ENCODE measurements at places on chromosomes 12 and 14.

GRCh38 chr12:59408431-59408830, 187.4 kb upstream of the SLC16A7 start:
- DNase-seq = no peak

- no peak for DNase-seq
Observed at GRCh38 chr12:1234073-1234472, 243.1 kb downstream of the ERC1 start.

- DNase-seq = no peak
Observed at GRCh38 chr12:56872366-56872765, 61.8 kb downstream of the SDR9C7 start.

GRCh38 chr12:26520869-26521268, 312.1 kb downstream of the ITPR2 start:
- DNase-seq = no peak

GRCh38 chr14:34632411-34632978, 2.5 kb upstream of the SNX6 start:
- DNase-seq = no peak

- DNase-seq = no peak
Observed at GRCh38 chr14:70149596-70150165, 39.1 kb downstream of the SLC8A3 start.

- peak; percentile 31 for DNase-seq
Observed at GRCh38 chr14:104981699-104982541, 3.7 kb upstream of the CLBA1 start.

- no peak for DNase-seq
Observed at GRCh38 chr12:5173511-5174011, 129.9 kb downstream of the KCNA5 start.

- DNase-seq = no peak
Observed at GRCh38 chr12:13011098-13011497, 11.0 kb upstream of the HEBP1 start.

DNA sequence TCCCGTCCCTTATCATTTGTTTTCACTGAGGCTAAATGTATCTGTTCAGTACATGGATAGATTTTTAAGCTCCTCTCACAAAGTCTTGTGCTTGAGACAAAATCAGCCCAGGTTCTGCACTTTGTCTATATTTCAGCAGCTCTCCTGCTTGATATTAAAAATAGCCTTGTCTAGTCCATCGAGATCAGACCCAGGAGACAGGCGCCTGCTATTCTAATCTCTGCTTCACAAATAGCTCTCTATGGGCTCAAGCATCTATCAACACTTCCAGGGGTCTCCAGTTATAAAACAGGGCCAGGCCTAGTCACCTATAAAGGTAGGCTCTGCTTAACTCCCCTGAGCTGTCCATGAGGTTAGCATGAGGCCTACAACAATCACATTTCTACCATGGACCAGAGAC, 62.5 kb downstream of the ZFP36L1 start:
- DNase-seq = no peak

DNA sequence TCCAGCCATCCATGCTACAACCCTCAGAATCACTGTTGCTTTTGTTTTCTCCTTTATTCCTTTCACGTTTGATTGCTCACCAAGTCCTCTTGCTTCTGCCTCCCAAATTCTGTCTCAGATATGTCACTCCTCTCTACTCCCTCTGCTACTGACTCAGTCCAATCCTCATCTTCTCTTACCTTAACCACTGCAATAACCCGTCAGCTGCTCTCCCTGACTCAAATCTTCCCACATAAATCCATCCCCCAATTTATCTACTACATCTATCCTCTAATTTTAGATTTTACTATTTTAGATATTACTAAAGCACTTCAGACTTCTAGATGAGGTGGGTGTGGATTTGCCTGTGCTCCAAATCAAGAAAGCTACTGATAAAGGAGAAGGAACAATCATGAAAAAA, 23.2 kb downstream of the EIF2B2 start:
- DNase-seq = no peak

DNA sequence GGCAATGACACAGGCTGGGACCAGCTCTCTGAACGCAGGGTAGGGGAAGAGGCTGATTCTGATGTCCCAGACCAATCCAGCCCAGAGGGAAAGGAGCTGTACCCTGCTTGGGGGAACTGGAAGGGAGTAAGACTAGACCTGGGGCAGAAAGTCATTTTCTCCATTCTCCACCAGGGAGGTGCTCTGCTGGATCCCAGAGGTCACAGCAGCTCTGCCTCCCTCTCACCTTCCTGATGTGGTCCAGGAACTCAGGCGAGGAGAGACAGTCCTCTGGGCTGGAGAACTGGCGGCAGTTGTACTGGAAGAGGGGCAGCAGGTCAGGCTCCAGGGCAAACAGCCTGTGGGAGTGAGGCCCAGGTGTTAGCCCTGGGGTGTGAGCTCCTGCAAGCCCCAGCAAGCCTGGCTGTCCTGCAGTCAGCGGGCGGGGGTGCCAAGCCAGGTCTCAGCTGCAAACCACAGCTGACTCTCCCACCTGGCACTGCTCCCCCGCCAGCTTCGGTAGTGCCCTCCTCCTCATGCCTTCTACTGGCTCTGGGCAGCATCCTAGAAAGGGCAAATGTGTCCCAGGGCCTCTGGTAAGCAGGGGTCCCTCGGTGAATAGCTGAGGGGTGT, 1.9 kb downstream of the NGB start:
- DNase-seq = no peak

GRCh38 chr14:38505973-38506249, 250.0 kb upstream of the CLEC14A start:
- no peak for DNase-seq

DNA sequence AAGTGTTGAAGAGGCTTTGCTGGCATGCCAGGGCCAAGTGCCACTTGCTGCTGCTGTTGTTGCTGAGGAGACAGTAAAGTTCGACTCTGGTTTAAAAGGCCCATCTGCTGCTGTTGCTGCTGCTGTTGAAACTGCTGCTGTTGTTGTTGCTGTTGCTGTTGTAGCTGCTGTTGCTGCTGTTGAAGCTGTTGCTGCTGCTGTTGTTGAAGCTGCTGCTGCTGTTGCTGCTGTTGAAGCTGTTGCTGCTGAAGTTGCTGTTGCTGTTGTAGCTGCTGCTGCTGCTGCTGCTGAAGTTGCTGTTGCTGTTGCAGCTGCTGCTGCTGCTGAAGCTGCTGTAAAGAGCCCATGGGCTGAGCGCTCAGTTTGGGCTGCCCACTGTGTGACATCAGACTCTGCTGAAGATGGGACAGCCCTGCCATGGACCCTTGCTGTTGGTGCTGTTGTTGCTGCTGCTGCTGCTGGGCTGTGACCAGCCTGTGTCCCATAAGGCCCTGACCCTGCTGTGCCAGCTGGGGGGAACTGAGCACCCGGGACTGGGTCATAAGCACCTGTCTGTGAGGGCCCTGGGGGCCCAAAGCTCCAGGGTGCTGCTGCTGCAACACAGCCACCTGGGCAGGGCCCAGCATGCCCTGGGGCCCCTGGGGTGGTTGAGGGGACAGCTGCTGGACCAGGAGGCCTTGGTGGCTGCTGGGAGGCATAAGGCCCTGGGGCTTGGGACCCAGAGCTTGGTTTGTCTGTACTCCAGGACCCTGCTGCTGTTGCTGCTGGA, 14.3 kb upstream of the PRKAG1 start:
- DNase-seq = no peak

- DNase-seq = no peak
Observed at GRCh38 chr12:31201382-31201781, 124.6 kb downstream of the SINHCAF start.

DNA sequence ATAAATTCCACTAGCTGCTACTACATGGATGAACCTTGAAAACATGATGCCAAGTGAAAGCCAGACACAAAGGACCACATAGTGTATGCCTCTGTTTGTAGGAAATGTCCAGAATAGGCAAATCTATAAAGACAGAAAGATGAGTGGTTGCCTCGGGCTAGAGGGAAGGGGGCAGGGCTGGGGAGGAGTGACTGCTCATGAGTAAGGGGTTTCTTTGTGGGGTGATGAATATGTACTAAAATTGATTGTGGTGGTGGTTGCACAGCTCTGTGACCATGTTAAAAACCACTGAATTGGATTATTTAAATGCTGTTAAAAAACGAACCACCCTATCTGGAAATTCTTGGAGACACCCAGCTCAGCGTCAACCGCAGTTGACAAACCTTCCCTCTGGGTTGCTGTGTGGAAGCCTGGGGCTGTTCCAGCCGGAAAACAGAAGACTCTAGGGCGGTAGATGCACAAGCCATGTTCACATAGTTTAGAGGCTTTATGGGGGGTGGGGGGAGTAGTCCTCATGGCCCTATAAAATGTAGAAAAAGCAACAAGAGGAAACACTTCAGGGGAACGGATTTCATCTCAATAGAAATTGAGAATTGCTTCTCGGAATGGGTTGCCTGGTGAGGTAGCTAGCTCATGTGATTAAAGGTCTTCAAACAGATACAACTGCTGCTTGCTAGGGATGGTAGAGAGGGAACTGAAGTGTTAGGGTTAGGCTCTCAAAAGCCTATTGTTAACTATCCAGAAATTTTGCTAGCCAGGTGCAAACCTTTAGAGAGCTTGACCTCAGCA, 29.4 kb downstream of the RIN3 start:
- no peak for DNase-seq

DNA sequence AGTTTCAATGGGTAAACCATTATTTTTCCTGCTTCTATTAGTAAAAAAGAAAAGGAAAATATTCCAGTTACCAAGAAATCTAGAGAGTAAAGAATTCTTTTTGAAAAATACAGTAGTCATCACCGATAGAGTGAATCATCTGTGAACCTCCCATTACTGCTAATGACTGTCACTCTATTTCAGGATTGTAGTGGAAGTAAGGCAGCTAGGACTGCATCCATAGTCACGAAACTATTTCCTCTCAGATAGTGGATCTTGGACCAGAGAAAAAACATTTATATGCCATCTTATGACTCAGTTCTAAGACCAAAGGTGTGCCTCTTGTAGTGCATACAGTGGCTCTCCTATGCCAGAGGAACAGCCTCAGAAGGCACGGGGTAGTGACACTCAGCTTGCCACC, 173.9 kb upstream of the PLEKHA5 start:
- DNase-seq = no peak

DNA sequence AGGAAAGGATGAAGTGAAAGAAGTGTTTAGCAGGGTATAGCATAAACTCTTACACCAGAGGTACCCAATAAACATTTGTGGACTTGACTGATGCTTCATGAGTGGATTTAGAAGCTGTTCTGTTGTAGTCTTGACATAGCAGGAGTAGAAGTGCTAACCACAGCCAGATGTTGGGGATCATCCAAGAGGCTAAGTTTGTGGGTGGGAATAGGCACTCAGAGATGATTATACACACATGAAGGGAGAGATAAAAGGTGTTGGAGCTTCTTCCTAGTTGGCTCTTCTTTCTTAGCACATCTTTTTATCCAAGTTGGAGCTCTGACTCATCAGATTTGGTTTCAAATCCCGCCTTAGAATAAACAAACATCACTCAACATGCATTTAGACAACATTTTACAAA, 166.7 kb upstream of the E2F7 start:
- peak; percentile 74 for DNase-seq

DNA sequence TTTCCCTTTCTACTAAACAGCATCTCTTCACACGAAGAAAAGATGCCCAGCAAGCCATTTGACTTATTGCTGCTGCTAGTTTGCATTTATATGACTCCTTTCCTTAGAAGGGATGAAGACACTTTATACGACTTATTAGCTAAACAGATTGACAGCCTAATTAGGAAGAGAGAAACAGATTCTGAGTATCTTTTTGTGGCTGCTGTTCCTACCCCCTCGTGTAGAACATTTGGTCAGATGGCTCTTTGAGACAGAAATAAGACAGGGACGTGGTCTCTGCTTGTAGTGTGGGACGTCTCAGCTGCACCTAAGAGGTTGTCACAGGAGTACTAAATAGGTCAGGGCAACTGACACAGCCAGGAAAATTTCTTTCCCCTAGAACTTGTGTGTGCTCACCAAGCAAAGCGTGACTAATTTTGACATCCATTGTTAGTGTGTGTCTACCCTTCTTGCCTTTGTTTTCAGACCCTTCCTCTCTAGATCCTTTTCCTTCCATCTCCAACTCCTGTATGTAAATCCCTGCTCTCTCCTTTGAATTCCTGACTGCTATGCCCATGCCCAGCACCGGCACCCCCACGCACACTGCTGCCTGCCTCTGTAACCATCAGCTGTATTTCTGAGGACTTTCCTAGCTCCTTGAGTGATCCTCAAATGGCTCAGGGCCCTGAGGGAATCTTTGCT, 83.2 kb downstream of the DAD1 start:
- DNase-seq = no peak

- DNase-seq = no peak
Observed at GRCh38 chr14:105005929-105006830, 14.7 kb downstream of the CDCA4 start.

DNA sequence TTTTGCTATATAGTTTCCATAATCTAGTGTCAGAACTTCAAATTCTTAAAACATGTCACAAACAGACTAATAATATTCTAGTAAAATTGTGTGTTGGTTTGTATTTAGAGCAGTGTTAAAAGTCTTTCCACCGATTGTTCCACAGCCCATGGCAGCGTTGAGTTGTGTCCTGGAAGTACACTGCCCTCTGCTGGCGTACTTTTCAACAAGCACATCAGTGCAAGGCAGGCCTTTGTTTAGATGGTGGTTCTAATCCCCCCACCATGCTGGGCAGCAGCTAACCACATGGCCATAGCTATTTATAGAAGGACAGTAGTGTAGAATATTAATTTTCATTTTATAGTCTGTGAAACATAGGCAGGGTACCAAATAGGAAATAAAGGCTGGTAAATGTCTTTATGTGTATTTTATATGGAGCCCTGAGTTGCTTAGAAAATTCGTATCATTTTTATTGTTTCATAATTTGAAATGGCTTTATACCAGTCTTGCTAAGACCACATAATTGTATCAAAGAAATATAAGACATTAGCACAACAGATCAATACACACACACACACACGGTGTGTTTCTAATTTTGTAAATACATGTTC, 235.4 kb downstream of the SEC23A start:
- DNase-seq = peak; percentile 47

- no peak for DNase-seq
Observed at GRCh38 chr12:27564612-27565213, 40.7 kb downstream of the PPFIBP1 start.

DNA sequence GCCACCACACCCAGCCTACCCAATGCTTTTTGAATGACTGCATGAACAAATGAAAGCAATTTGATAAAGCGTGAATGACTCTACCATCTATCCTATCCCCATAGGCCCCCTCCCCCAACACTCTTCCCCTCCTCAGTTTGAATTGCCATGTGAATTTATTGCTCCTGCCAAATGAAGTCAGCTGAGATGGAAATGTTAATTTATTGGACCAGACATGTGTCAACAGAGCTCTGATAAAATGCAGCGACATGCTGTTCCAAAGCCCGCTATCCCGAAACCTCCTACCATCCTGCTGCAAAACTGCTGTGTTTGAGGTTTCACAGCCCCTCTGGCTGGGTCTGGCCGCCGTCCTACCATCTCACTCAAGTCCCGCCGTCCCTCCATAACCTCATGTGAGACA, 360.5 kb downstream of the CACNA1C start:
- DNase-seq = no peak

Data from skeletal muscle cell (primary cell).